CD4-positive, alpha-beta T cell treated with Interleukin-15 for 1 hour (primary cell): ENCODE measurements at places on chromosomes 1 and 21.

DNA sequence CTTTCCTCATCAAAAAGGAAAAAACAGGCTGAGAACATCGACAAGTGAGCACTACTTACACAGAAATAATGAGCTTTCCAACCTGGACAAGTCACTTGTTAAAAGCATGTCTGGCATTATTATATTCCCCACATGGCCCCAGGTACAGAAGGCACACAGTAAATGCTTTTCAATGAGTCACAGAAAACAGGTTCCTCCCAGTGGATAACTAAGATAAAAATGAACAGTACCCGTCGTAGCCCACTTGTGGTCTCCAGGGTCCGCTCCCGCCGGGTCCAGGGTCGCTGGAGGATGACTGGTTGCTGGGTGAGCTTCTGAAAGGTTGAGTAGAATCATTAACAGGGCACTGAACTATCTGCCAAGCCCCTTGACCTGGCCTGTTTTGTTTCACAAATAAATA is 186.6 kb downstream of the SIPA1L2 start:
- DNase-seq = no peak

- no peak for DNase-seq
Observed at GRCh38 chr1:202129453-202130296, 7.0 kb downstream of the GPR37L1 start.

DNA sequence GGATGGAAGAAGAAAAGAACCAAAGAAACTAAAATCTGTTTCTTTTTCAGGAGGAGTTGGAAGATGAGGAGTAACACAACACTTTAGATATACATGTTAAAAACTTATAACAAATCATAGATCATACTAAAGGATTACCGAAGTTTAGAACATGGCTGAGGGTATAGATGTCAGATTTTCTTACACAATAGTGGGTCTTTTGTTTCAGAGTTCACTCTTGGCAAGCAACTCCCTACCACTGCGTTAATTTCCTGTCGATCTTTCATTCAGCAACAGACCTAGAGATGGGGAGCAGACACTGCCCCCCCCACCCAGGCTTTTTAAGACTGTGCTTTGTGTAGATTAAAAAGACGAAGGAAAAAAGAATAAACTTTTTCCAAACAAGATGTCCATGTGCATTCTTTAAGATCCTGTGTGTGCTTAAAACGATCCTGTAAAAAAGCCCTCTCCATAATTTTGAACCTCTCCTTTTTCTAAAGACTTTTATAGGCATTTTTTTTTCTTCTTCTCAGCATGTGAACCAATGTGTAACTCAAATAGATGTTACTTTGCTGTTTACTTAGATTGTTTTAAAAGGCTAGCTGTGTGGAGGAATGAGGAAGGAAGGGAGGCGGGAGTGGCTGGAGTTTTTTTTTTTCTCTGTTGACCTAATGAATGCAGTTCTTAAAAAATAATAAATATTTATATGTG is 50.4 kb downstream of the NFIA start:
- DNase-seq = no peak

DNA sequence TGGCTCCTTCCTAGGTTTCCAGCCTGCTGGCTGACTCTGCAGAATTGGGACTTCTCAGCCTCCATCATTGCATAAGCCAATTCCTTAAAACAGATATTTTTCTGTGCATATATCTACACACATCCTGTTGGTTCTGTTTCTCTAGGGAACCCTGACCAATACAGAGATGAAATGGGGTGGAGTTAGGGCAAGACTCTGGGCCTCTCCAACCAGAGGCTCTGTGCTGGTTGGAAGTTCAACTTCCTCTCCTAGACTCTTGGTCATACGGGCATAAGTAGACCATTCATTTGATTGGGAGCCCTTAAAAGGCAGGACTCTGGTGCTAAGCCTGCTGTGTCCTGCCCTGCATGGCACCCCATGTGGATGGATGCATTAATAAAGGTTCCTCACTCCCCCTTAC is 55.0 kb downstream of the CNIH3 start:
- DNase-seq = no peak

DNA sequence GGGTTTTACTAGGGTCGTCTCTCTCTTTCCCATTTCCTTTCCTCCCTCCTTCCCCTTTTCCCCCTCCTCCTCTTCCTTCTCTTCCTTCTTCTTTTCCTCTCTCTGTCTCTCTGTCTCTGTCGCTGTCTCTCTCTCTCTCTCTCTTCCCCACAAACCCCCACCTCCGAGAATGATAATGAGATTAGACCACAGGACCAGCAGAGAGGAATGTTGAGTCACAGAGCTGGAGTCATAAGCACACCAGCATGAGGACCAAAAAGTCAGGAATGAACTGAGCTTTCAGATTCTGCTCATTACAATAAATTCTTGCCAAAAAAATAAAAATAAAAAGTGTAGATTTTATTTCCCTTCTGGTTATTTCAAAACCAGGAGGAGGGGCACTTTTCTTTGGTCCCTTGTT is 377.4 kb downstream of the LTN1 start:
- no peak for DNase-seq

DNA sequence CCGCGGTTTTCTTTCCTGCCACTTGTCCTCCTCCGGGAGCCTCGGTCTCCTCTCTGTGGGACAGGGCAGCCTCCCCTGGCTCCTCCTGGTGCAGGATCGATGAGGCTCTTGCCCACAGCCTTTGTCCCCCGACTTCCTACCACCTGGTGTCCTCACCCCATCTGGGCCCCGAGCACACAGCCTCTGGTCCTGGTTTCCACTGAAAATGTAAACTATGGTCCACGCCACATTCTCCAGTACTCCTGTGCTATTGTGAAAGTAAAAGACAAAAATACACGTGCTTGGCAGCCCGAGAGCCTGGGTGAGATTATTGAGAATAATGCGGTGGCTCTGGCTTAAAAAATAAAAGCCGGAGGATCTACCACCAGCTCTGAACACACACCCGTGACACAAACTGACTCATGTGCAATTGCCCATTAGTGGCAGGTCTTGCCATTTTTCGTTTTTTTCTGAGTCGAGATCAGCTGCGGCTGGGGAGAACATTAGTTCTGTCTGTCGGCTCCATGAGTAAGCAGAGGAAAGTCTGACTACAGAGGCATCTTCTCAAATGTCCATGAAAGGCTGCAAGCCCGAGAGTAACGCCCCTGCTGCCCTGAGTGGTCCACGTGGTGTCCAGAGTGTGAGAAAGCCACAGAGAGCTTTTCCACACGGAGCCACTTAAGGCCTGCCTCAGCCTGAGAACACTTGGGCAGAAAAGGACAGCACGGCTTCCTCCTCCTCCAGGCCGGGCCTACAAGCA is 5.7 kb upstream of the COL6A2 start:
- no peak for DNase-seq

DNA sequence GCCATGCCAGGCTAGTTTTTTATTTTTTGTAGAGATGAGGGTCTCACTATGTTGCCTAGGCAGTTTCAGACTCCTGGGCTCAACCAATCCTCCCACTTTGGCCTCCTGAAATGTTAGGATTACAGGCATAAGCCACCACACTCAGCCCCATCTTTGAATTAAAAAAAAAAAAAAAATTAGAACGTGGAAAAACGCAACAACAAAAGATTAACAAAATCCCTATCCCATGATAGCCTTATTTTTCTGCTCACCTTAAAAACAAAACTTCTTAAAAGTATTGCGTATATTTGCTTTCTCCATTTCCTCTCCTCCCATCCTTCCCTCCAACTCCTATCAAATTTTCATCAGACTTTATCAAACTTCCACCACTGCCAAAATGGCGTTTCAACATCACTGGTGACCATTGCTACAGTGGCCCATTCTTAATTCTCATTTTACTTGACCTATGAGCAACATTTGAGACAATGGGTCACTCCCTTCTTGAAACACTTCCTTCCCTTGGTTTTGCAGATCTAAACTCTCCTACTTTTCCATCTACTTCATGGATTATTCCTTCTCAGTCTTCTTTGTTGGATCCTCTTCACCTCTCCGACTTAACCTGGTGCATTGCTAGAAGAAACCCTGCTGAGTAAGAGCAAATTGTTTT is 579 bp upstream of the ZNF684 start:
- DNase-seq = no peak

DNA sequence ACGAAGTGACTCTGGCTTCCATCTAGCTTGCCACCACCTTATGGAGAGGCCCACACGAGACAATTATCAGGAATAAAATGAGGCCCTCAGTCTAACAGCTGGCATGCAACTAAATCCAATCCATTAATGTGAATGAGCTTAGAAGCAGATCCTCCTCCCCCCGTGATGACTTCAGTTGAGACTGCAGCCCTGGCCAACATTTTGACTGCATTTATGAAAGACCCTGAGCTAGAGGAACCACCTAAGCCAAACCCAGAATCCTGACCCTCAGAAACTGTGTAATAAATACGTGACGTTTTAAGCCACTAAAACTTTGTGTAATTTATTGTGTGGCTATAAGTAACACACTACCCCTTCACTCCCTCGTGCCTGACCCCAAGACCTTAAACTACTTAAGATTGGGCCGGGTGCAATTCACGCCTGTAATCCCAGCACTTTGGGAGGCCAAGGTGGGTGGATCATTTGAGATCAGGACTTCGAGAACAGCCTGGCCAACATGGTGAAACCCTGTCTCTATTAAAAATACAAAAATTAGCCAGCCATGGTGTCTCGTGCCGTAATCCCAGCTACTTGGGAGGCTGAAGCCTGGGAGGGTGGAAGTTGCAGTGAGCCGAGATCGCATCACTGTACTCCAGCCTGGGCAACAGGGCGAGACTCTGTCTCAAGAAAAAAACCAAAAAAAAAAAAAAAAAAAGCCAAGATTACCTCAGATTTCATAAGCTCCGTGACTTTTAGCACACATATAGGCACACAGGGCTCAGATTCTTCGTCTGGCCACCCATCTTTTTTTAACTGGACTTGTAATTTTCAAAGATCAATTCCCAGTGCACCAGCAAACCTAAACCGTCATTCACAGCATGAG is 72.5 kb downstream of the ENAH start:
- DNase-seq = no peak

GRCh38 chr1:151820940-151821339 is 10.7 kb downstream of the RORC start:
- no peak for DNase-seq

DNA sequence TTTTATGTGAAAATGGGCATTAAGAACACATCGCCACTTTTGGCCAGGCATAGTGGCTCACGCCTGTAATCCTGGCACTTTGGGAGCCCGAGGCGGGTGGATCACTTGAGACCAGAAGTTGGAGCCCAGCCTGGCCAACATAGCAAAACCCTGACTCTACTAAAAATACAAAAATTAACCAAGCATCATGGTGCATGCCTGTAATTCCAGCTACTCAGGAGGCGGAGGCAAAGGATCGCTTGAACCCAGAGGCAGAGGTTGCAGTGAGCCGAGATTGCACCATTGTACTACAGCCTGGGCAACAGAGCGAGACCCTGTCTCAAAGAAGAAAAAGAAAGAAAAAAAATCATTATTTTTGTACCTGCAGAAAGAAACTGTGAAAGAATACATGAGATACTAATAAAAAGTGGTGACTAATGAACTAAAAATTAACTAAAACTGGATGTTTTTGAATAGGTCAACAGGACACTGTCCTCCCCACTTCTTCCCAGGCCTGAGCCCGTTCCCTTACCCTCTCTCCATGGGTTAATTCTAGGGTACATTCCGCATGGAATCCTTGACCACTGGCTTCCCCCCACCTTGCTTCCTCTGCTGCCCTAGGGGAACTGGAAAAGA is 8.3 kb upstream of the TINAGL1 start:
- no peak for DNase-seq

DNA sequence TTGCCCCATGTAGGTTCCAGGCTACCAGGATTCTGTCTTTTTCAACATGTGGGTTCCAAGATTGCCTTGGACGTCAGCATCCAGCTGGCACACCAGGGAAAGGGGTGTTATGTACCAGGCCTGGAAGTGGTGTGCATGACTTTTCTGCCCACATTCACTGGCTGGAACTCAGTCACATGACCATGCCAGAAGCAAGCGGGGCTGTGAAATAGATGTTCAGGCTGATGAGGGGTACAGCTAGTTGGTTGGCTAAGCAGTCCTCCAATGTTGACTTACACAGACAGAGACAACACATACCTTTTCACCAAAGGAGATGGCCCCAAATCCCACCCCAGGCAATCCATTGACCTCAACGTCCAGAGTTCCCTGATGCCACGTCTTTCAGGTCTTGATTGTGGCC is 14.3 kb upstream of the PLEKHM2 start:
- no peak for DNase-seq

DNA sequence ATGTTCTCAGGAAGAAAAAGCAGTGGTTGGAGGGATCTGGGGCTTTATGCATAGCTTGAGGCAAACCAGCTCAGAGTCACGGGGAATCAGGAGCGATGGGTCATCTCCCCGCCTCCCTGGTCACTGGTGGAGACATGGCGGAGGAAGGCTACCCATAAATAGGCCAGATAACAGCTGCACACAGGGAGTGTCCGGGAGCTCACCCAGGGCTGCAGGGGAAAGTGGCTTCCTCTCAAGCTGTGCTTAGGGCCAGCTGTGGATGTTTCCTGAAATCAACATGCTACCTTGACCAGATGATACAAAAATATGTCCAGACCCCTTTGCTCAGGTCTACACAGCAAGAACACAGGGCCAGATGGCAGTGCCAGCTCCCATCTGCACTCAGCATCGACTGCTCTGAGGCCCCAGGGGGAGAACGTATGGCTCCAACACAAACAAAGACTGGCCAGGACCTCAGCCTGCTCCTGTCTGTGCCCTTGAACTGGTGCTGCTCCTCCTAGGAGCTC is 27.1 kb upstream of the RERE start:
- DNase-seq = no peak

GRCh38 chr1:204924013-204924759 is 53.5 kb downstream of the NFASC start:
- DNase-seq = no peak

DNA sequence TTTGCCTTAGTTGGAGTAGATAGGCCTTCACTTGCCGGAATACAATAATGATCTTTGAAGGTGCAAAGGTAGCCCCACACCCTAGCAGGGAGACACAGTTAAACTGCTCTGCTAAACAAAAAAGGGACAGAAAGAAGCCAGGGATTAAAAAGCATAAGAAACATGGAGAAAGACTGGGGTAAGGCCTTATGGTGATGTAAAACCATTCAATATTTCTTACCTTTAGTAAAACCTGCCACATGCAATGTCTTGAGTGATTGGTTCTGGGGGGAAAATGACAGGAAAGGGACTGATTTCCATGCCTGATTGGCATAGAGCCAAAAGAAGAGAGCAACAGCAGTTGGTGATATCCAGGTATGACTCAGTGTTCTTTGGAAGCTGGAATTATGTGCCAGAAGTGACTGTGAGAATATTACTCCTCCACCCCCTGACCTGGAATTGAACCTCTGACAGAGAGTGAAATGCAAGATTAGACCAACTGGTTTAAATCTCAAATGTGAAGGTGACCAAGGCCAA is 8.1 kb downstream of the DNASE2B start:
- no peak for DNase-seq
